ENCODE measurements at places on chromosomes 16 and 17.

GRCh38 chr17:50499721-50500120 is 8.5 kb upstream of the MYCBPAP start:
- H3K36me3 ChIP-seq: no peaks in the 10 kb centered on the region
- H3K27me3 ChIP-seq: peaks cover 7% of the 10 kb centered on the region
- H3K27ac ChIP-seq: no peak overlapping the region

DNA sequence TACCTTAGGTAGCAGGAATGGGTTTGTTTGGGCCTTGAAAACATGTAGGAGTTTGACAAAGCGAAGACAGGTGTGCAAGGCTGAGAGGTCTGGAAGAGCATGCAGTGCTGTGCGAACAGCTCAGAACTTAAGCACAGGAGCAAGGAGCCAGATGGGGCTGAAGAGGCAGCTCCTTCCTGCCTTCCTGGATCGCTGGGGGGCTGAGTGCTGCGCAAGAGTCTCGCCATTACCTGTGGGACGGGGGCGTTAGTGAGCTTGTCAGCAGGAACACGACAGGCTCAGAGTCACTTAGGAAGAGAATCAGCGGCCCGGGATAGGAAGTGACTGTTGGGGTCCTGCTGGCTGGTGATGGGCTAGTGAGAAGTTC is 464 bp upstream of the MRM1 start:
- peak overlapping the region; percentile 81 for H3K27ac ChIP-seq
- peaks cover 22% of the 10 kb centered on the region for H3K4me1 ChIP-seq
- H3K4me3 ChIP-seq: peak overlapping the region; percentile 82
- no peak for DNase-seq
- H3K27me3 ChIP-seq: no peaks in the 10 kb centered on the region

GRCh38 chr17:80872001-80872500 is 119.6 kb upstream of the CHMP6 start:
- H3K4me3 ChIP-seq: no peak overlapping the region
- DNase-seq: no peak
- H3K27me3 ChIP-seq: no peaks in the 10 kb centered on the region
- H3K27ac ChIP-seq: no peak overlapping the region
- peaks cover 10% of the 10 kb centered on the region for H3K36me3 ChIP-seq
- peaks cover 21% of the 10 kb centered on the region for H3K4me1 ChIP-seq

- no peak overlapping the region for H3K27ac ChIP-seq
- H3K4me1 ChIP-seq: no peaks in the 10 kb centered on the region
- no peak overlapping the region for H3K4me3 ChIP-seq
- DNase-seq: no peak
Observed at GRCh38 chr16:81967358-81967757, 43.9 kb downstream of the SDR42E1 start.
